ENCODE measurements at places on chromosomes 2 and 18.

GRCh38 chr2:40658941-40659340 lies 207.1 kb upstream of the SLC8A1 start:
- no peak for DNase-seq

- DNase-seq, result no peak
These were observed 374.1 kb downstream of the ARHGAP15 start for GRCh38 chr2:143503280-143503679.

- no peak for DNase-seq
These were observed 383.4 kb downstream of the PLCL1 start for GRCh38 chr2:198187841-198188240.

DNA sequence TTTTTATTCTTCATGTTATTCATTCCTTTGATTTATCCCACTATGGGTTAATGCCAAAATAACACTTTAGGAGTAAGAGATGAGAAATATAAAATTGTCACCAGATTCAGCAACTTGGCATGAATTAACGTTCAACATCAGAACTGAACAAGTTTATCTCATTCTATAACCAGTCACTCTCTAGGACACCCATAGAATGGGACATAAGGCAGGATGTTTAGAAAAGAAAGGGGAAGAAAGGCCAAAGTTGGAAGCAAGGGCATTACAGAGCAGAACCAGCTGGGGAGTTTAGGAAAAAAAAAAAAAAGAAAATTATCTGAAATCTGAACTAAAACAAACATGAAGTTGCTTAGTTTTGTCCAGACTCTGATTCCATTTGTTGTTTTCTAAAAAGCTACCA lies 211.0 kb downstream of the PMAIP1 start:
- DNase-seq, result no peak

- DNase-seq, result no peak
These were observed 933.7 kb downstream of the NRXN1 start for GRCh38 chr2:50098242-50098641.

GRCh38 chr18:13585379-13586153 lies 140.8 kb downstream of the FAM210A start:
- no peak for DNase-seq

DNA sequence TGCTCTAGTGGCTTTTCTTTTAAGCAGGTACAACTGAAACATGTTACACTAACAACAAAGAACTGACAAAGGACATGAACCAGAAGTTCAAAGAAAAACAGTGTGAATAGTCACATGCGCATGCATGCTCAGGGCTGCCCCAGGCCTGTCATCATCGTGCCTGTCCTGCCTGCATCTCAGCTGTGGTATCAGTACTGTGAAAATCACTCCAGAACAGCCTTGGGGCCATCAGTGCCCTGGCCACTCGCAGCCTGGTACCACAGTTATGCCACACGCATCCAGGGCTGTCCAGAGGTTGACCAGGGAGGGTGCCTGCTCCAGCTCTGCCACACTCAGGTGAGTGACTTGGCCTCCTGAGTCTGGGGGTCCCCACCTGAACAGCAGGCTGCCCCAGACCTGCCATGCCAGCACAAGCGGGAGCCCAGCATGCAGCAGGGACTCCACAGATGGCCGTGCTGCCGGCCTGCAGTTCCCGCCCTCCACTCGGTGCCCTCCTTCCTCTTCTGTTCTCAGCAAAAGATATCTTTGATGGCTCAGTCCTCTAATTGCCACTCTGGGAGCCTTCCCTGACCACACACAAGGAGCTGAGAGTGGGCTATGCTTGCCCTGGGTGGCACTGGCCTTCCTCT lies 12.3 kb downstream of the LIMS2 start:
- no peak for DNase-seq

All from GM12892 (cell line).